ENCODE measurements at places on chromosomes 2 and 18.

GRCh38 chr2:187497858-187498463, 49.9 kb upstream of the CALCRL start:
- DNase-seq = no peak

GRCh38 chr2:44291281-44292248, 16.3 kb downstream of the SLC3A1 start:
- DNase-seq = no peak

GRCh38 chr18:58195278-58195765, 151.3 kb downstream of the NEDD4L start:
- peak; percentile 78 for DNase-seq

DNA sequence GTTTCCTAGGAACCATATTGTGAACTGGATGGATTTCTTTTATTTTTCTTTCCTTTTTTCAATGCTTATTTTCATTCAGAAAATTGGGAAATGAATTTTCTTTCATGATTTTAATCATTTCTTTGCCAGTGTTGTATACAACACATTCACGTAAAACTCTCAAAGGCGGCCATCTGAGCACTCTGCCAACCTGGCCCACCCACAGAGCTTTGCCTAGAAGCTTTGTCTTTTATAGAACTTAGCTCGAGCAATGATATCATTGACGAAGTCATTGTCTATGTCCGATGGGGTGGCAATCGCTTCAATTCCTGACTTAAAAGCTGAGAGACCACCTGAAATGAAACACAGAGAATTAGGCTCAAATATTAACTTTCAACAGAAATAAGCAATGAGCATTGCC, 13.3 kb downstream of the LYG2 start:
- DNase-seq = no peak

- no peak for DNase-seq
Observed at GRCh38 chr2:170024721-170025120, 153.2 kb upstream of the MYO3B start.

DNA sequence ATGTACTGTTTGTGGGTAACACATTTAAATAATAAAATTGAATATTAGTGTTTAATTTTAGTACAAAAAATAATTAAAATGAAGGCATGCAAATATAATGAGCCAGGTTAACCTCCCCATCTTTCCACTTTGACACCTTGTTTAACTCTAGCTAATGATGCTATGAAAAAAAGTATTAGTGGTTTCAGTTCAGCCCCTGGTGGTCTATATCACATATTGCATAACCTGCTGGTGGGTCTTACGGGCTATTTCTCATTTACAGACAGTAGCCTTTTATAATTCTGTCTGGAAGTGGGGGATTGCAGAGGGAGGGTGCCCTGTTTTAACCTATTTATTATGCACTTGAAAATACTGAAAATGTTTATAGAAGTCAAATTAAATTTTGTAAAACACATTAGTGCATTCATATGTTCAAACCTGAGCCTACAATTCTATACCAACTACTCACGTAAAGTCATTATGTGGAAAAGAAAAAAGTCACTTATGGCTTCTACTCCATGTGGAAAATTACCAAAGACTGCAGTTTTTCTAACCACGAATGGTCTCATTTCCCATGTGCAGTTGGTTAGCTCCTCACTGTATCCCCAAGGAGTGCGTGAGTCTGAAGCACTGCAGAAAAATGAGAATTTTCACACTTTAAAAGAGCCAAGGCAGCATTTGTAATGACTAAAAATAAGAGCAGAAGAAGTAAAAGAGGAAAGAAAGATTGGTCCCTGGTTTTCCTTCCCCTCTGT, 381.0 kb downstream of the MTX2 start:
- DNase-seq = no peak

Data from DMS79 (cell line).